Right kidney (tissue), 9 donors: ENCODE measurements at places on chromosomes 1 and 21.

DNA sequence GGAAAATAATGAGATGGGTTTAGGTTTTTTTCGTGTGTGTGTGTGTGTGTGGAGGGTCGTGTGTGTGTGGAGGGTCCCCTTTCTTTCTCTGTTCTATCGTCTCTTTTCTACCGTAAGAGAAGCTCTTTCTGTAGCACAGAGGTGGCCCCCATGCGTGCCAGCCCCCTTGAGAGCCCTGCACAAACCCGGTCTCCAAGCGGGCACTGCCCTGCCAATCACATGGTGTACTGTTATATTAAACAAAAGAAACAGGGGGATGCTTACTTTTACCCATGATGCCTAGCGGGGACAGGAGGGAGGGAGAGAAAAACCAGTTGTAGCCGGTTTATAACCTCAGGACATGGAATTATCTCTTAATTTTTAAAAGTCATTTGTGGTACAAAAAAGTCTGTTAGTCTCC lies 41.0 kb downstream of the GATAD2B start:
- peak; percentile 73 for DNase-seq

GRCh38 chr1:54398963-54399528 lies 7.1 kb downstream of the SSBP3 start:
- DNase-seq, result no peak

DNA sequence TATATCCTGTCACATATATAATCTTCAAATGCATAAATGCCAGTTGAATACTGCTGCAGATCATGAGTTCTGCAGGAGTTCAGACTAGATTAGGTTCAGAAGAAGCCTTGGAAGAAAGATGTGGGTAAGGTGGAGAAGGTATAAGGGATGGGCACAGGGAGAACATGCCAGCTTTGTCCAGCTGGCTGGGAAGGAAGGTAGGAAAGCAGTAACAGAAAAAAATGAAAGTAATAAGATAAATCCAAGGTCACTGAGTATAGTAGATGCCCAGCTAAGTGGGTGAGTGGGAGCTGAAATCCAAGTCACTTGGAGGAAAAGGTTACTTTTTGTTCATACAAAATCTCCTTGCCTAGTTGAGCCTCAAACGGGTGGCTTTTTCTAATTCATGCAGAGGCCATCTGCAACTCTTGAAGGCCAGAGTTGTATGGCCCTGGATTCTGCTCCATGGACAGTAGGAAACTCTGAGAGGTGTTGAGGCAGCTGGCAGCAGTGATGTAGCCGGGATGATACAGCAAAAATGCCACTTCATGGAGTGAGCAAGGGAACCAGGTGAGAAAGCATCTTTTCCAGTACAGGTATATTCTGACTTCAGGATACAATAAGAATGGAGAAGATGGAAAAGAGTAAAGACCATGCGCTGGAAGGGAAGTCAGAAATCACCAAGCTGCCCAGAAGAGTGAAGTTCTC lies 3.4 kb downstream of the RCSD1 start:
- DNase-seq, result no peak

DNA sequence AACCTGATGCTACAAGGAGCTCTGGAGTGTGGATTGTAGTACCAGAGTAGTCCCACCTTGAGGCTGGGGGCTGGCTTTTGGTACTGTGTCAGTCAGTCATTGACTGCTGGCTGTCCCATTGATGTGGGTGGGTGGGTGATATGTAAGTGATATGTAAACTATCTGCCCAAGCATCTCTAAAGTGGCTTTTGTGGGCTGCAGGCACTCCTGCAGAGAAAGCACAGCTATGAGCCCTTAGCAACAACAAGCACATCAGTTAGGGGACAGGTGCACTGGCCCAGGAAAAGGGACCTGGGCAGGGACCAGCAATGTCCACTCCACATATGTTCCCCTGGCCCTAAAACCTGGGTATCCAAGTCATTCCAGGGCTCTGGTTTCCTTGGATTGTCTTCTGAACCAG lies 109.9 kb downstream of the TAS1R2 start:
- DNase-seq, result no peak

GRCh38 chr1:36285443-36286101 lies 20.6 kb upstream of the SH3D21 start:
- DNase-seq, result peak; percentile 27

DNA sequence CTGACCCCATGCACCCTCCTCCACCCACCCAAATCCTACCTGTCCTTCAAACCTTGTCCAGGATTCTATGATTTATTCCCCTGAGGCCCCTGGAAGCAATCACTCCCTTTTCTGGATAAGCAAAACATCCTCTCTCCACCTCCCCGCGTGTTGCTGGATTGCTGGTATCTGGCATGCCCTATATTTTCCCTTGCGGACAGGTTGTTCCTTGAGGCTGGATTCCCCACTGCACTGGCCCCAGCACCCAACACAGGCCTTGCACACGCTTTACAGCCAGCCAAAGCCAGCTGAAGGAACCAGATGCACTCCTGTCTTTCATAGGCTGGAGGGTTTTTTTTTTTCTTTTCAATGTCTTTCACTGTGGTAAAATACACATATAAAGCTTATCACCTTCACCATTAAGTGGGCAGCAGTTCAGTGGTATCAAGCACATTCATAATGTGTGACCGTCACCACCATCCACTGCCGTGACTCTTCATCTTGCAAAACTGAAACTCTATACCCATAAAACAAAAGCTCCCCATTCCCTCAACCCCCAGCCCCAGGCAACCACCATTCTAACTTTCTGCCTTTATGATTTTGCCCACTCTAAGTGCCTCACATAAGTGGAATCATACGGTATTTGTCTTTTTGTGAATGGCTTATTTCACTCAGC lies 50.9 kb downstream of the TOR1AIP2 start:
- no peak for DNase-seq

DNA sequence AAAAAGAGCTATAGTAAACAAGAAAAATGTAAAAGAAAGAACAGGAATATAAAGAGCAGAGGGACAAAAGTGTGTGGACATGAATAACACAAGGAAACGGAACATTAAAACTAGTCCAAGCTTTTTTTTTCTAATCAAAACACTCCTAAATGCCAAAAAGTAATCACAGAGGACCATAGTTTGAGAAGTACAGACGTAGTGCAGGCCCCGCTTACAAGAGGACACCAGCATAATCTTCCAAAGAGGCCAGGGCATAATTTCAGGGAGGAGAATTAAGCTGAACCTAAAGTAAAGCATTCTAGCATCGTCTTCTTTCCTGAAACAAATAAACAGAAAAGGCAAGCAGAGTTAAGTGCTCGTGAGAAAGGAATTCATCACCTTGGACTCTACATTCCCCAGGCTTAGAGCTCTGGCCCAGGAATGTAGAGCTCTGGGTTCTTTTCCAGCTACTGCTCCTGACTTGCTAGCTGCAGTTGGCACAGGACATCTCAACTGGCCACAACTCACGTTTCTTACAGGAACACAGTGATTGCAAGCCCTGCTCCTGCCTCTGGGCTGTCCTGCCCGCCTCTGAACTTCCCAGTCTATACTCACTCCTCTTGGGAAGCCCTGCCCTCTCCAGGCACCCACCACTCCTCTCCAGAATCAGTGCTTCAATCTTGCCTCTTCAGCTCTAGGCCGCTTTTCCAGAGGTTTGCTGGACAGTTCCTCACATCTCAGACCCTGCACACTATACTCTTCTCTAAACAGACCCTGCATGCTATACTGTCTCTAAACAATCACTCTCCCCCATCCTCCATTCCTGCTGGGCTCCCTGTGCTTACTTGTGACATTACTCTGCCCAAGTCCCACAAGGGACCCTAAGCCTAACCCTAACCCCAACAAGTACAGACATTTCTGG lies 9.8 kb downstream of the RGS8 start:
- no peak for DNase-seq

GRCh38 chr1:41560496-41560895 lies 76.0 kb upstream of the EDN2 start:
- no peak for DNase-seq

GRCh38 chr1:243513726-243514491 lies 258.1 kb downstream of the SDCCAG8 start:
- no peak for DNase-seq

GRCh38 chr1:161678500-161678899 lies 15.6 kb downstream of the FCGR2B start:
- DNase-seq, result no peak

DNA sequence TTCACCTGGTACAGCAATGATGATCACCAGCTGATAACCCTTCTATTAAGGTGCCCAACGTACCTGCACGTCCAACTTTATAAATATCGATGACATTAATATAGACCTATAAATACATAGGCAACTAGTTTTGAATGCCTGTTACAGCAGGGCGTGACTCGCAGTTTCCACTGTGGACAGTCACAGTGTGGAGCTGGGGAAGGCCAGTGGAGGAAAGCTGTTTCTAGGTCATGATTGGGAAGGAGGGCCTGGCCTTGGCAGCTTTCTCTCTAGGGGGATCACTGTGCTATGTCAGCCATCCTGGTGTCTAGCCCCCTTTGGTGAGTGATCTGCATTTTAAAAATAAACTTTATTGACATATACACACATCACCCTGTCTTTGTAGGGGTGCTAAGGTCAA lies 4.4 kb upstream of the PRDM15 start:
- DNase-seq, result no peak

DNA sequence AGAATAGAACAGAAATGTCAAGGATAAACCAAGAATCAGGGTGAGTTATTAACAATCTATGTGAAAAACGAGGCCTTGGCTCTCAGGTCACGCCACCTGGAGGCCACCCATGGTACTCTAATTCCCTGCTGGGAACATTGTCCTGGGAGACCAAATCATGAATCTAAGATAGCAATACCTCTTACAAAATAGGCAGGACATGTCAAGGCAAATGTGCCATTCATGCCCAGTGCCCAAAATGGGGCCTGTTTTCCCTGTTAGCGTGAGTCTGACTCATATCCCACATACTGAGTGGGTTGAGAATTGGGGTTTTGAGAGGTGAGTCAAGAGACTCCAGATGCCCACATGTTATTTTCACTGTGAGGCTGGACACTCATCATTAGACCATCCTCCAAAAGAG lies 380.8 kb downstream of the HHIPL2 start:
- no peak for DNase-seq

- DNase-seq, result no peak
Observed at GRCh38 chr1:43521078-43521477, 9.6 kb upstream of the PTPRF start.

GRCh38 chr1:246573491-246573890 lies 7.2 kb downstream of the CNST start:
- DNase-seq, result no peak

- no peak for DNase-seq
Observed at GRCh38 chr1:19809044-19809750, 5.9 kb downstream of the RNF186 start.

GRCh38 chr1:1758692-1759455 lies 19.4 kb downstream of the NADK start:
- no peak for DNase-seq
